ENCODE measurements at places on chromosomes 7 and 10.
A peak's percentile ranks its signal among the peaks of the same experiment; 100 is the strongest.

DNA sequence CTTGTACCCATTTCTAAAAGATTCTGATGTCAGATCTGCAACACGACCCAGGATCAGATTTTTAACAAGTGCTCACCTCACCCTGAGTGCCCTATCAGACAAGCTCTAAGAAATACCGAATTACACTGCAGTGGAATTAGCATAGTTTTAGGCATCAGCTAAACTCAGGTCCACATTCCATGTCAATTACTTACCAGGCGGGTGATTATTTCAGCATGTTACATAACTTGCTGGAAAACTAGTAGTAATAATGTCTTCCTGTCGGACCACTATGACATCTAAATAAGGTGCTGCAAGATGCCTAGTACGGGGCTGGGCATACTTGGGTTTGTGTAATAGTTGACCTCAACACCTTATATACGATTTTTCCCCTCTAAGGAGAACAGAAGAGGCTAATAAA lies 21.0 kb downstream of the TRIL start:
- DNase-seq, result no peak

- DNase-seq, result no peak
Observed at GRCh38 chr10:771647-772046, 82.2 kb upstream of the DIP2C start.

GRCh38 chr10:87866412-87866974 lies 3.1 kb downstream of the PTEN start:
- DNase-seq, result no peak

- DNase-seq, result no peak
Observed at GRCh38 chr10:4473977-4474376, 352.0 kb upstream of the AKR1E2 start.

DNA sequence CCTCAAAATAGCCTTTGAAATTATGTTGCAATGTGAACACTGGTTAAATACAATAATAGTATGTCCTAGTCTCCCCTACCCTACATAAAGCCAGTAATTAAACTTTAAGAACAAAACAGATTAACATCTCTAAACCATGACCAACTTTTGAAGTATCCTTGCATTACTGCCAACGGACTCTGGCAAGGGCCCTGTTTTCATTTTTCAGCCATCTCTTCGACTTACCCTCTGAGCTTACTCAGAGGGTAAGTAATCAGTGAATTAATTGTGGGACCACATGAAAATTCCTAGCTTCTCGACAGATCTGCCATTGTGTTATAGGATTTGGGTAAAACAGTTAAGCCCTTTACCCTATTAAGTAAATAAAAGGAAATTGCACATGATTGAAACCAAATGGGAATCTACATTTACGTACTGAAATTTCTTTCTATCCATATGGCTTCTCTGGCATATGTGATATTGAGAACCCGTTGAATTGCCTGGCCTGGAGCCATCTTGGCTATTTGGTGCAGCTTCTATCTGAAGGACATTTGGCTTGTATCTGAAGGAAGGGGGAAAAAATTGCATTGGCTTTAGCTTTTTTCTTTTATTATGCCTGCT lies 39.6 kb downstream of the DYNC1I1 start:
- peak; percentile 51 for DNase-seq

DNA sequence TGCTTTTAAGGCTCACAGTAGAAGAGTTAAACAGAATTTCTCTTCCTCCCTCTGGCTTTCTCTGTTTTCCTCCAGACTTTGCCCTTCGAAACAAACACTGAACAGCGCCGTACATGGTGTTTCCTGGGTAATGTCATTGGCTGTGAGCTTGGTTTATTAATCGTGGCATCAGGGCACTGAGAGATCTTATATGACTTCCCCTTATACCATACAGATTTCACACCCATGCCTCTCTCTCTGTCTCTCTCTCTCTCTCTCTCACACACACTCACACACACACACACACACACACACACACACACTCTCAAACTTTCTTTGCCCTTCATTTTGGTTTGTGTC lies 195.5 kb downstream of the CREB5 start:
- DNase-seq, result peak; percentile 36

DNA sequence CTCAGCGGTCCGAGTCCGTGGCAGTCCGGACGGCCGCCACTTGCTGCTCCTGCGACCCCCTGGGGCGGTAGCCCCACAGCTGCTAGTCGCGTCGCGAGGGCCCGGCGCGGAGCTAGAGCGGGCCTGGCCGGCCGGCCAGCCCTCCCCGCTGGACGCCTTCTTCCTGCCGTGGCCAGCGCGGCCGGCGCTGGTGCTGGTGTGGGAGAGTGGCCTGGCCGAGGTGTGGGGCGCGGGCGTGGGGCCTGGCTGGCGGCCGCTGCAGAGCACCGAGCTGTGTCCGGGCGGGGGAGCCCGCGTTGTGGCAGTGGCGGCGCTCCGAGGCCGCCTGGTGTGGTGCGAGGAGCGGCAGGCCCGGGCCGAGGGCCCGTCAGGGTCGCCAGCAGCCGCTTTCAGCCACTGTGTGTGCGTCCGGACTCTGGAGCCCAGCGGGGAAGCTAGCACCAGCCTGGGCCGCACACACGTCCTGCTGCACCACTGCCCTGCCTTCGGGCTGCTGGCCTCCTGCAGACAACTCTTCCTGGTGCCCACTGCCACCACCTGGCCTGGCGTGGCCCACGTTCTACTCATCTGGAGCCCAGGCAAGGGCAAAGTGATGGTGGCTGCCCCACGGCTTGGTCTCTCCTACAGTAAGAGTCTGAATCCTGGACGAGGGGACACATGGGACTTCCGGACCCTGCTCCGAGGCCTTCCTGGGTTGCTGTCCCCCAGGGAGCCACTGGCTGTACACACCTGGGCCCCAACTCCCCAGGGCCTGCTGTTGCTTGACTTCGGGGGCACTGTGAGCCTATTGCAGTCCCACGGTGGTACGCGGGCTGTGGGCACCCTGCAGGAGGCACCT lies 631 bp downstream of the HPS6 start:
- no peak for DNase-seq

GRCh38 chr7:74182453-74183090 lies 8.4 kb downstream of the EIF4H start:
- no peak for DNase-seq

- DNase-seq, result peak; percentile 52
Observed at GRCh38 chr10:121994429-121994941, 5.5 kb downstream of the TACC2 start.

DNA sequence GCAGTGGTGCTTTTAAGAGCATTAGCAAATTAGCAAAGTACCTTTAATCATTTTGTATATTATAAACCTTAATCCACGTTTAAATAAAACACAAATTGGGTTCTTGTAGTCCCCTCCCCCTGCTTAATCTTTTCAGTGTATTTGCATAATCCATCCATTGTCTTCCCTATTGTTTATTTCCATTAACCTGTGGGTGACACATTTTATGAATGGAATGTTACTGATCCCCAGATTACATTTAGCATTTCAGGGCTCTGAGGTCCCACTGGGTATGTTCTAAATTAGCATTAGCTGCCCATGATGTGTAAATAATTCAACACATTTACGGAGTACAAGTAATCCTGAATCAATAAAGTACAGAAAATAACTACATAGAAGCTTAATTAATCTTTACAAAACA lies 138.4 kb upstream of the FEZF1 start:
- DNase-seq, result no peak

DNA sequence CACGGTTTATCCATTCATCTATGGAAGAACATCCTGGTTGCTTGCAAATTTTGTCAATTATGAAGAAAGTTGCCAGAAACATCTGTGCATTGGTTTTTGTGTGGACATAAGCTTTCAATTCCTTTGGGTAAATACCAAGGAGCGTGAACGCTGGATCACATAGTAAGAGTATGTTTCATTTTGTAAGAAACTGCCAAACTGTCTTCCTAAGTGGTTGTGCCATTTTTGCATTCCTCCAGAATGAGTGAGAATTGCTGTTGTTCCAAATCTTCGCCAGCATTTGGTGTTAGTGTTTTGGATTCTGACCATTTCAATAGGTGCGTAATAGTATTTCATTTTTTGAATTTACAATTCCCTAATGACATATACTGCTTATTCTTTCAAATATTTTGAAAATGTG lies 155.3 kb upstream of the FRMD4A start:
- no peak for DNase-seq

DNA sequence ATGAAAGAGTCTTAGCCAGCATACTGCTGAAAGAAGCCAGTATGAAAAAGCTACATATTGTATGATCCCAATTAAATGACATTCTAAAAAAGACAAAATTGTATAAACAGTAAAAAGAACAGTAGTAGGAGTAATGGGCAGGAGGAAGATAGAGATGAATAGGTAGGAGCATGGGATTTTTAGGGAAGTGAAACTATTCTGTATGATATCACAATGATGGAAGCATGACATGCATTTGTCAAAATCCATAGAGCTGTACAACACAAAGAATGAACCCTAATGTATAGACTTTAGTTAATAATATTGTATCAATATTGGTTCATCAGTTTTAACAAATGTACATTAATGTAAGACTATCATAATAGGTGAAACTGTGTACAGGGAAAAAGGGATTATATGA lies 147.9 kb downstream of the IMMP2L start:
- no peak for DNase-seq

- DNase-seq, result no peak
Observed at GRCh38 chr7:134696261-134696660, 49.6 kb downstream of the BPGM start.

- no peak for DNase-seq
Observed at GRCh38 chr10:93091960-93092359, 18.3 kb downstream of the CYP26A1 start.

DNA sequence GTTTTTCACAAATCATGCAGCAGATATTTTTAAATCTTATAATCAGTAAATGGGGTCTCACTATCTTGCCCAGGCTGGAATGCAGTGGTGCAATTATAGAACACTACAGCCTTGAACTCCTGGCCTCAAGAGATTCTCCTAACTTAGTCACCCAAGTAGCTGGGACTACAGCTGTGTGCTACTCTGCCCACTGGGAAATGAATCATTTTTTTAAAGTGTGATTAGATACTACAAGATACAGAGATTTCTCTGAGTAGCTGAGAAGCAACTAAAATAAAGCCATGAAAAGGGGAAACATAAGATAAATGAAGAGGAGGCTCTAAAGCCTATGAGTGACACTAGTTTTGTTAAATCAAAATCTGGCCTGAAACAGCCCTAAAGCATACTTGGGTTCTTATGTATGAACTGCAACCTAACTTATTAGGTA lies 119.7 kb downstream of the JMJD1C start:
- no peak for DNase-seq

DNA sequence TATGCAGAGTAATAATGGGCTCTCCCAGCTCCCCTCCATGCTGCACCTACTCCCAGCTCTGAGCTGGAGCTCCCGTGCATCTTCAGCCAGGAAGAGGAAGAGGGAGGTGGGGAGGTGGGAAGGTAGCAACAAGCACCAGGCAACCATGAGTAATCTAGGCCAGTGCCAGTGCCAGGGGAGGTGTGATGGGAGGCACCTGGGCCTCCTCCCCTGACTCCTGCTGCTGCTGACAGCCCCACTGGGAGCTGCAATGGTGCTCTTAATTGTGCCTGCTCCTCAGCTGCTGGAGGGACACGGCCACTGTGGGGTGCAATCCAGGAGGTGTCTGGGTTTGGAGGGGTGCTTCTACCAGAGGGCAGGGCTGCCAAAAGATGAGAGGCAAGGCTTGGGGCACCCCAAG lies 243.0 kb downstream of the PLXNA4 start:
- no peak for DNase-seq

DNA sequence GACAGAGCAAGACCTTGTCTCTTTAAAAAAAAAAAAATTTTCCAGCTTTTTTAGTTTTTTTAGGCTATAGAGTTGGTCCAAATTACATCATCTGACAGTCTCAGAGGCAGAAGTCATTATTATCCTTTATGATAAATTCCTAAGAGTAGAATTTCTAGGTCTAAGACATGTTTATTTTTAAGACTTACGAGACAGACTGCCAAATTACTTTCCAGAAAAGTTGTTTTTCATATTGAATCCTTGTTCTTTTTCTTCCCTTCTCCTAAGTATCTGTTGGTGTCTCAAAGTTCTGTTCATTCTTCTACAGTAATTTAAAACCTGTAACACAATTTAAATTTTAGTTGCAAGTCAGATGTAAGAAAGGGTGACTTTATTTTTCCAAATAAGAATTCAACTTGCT lies 421.4 kb downstream of the GALNT17 start:
- no peak for DNase-seq

DNA sequence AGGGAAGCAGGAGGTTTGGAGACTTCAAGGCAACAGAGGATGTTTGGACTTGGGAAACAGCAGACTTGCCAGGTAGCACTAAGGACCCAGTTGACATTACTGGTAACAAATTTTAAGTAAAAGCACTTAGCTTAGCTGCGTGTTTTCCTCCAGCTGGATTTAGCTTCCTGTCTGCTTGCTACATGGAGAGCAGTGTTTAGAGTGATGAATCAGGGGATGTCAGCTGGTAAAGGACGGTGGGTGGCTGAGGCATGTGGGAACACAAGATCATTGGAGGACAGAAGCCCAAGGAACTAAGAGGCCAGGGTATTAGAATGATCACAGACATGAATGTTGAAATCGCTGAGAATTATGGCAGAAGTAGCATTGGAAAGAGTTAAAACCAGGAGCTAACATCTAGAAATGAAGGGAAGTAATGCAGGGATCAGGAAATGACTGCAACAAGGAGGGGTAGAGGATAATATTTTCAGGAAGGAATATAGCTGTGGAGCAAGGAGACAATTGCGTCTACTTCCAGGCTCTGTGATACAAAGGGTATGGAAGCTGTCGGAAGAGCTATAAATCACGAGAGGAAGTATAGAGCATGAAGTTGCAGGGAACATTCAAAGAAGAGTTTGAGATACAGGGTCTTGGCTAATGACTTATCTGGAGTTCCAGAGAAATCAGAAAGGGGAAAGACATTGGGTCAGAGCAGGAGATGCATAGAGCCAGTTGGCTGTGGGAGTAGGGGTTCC lies 34.4 kb downstream of the CALD1 start:
- DNase-seq, result no peak

- DNase-seq, result peak; percentile 37
Observed at GRCh38 chr10:132522521-132523411, 14.8 kb upstream of the INPP5A start.

GRCh38 chr10:98848361-98848760 lies 387.3 kb downstream of the HPSE2 start:
- no peak for DNase-seq

- no peak for DNase-seq
Observed at GRCh38 chr7:88281749-88282148, 24.9 kb downstream of the STEAP4 start.

DNA sequence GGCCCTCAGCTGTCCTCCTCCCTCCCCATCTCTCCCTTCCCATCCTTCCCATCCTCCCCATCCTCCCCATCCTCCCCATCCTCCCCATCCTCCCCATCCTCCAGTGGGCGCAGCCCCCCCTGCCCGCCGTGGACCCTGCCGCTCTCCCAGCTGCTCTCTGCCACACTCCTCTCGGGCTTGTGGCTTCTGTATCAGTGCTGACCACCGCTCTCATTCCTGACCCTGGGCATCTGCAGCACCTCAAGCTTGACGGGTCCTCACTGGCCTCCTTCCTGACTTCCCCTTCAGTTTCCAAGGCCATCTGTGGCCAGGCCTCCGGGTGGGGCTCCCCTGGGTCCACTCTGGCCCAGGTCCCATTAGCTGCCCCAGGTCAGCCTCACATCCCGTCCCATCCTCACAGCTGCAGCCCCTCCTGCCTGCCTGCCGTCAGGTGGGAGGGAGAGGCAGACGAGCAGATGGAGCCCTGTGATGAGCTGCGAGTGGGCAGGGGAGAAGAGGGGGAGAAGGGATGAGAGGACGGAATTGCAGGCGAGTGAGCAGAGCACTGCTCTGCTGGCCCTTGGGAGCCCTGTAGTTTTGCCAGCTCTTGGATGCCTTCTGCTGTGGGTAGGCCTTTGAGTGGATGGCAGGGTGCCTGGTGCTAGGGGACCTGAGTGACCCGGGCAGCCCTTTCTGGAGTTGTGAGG lies 35.7 kb downstream of the LHPP start:
- DNase-seq, result no peak
